ENCODE measurements at places on chromosomes 6 and 20.
A peak's percentile ranks its signal among the peaks of the same experiment; 100 is the strongest.

DNA sequence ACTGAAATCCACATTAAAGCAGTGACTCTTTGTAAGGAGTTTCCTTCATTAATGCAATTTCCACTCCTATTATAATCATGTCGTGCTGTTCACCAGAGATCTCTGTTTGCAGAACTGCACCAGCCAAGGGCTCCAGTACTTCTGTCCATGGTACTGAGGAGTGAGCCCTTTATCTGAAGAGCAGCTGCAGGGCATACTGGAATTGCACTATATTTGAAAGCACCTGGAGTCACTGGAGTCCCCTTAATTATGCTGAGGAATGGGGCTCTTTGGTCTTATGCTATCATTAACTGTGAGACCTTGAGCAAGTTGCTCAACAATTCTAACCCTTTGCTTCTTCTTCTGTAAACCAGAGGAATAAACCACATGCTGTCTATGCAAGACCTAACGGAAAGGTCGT lies 61.7 kb upstream of the NUP153 start:
- DNase-seq = no peak

DNA sequence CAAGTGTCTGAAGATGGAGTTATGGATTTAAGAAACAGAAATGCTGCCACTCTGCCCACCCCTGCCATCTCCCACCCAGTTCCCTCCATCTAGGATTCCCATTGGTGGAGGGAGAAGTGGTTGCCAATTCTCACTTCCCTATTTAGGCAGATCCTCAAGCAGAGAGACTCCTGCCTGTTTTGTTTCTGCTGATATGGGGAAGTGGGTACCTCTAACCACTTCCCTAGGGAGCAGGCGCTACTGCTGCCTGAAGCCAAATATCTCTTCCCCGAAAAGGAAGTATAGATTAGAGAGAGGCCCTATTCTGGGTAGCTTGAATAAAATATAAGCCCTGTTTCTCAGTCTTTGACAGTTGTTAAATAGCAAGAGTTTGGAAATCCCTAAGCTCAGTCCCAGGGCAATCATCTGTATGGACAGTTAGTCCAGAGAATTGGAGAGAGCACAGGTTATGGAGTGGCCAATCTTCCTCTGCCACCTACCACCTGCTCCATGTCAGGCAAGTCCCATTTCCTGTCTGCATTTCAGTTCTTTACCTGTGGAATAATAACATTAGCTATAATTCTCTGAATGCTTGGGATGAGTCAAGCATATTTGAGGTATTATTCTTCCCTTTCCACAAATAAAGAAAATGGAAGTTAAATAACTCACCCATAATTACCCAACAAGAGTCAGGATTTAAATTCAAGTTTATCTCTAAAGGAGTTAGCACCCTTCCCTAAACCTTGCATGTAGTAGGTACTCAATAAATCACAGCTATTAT lies 2.6 kb upstream of the ADGB start:
- no peak for DNase-seq

DNA sequence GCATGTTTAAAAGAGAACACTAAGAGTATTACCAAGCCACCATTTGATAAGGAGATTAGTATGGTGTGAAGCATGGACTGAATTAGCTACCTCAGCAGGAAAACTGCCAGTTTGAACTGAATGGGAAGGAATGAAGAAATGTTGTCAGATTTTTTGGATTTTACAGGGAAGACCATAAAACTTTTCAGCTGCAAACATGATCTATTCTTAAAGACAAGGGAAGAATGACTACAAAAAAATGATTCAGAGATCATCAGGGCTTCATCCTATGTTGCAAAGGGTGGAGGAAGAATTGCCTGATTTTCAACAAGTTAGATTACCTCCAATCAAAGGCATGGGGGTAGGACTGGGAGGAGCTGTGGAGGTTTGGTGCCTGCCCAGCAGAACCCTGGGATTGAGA lies 49.3 kb upstream of the MTRF1L start:
- no peak for DNase-seq

- no peak for DNase-seq
These were observed 204.1 kb downstream of the SIM1 start for GRCh38 chr6:100260584-100260983.

- no peak for DNase-seq
These were observed 406.9 kb upstream of the MAP3K7 start for GRCh38 chr6:90993770-90994169.

DNA sequence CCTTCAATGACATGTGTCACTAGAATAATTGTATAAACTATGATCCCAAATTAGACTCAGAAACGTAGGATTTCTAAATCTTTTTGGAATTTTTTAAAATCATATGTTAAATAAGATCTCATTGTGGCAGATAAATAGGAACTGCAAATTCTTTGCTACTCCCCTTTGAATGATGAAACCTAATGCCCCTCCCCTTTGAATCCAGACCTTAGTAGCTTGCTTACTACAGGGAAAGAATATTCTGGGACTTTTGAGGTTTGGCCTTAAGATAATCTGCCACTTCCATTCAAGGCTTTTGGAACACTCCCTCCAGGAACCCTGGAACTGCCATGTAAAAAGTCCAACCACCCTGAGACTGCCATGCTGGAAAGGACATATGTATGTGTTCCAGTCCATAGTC lies 7.1 kb downstream of the TDP2 start:
- no peak for DNase-seq

GRCh38 chr6:113627480-113627879 lies 229.7 kb upstream of the MARCKS start:
- no peak for DNase-seq

DNA sequence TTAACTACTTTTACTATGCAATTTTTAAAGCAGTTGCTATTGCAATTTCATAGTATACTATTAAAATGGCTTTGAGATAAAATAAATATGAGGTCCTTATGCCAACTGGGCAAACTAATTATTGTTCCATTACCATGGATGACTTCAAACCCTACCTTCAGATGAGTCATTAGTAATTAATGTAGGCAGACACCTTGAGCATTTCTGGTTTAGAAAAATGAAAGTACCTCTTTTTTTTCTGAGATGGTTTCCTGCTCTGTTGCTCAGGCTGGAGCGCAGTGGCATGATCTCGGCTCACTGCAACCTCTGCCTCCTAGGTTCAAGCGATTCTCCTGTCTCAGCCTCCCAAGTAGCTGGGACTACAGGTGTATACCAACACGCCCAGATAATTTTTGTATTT lies 11.9 kb downstream of the ASF1A start:
- DNase-seq = no peak

GRCh38 chr6:699319-699718 lies 6.4 kb upstream of the EXOC2 start:
- DNase-seq = no peak

GRCh38 chr20:62202083-62202395 lies 18.0 kb downstream of the HRH3 start:
- DNase-seq = no peak

GRCh38 chr20:50666709-50667298 lies 24.5 kb downstream of the RIPOR3 start:
- DNase-seq = no peak

- DNase-seq = peak; percentile 34
These were observed 852 bp downstream of the GMNN start for GRCh38 chr6:24775520-24776058.

DNA sequence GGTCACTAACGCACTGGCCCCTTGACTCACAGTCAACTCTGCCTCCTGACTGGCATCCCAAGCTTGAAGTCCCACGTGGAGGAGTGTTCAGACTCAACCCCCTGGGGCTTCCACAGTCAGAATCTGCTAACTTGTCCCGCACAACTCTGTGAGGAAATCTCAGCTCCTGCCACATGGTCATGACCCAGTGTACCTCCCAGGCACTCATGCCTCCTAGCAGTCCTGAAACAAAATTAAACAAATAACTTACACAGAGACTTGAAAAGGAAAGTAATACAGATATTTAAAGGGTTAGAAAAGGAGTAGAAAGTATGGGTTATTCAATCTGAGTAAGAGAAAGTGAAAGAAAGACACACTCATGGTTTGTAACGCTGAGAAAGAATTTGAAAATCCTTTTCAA lies 134.9 kb downstream of the GMDS start:
- DNase-seq = no peak

DNA sequence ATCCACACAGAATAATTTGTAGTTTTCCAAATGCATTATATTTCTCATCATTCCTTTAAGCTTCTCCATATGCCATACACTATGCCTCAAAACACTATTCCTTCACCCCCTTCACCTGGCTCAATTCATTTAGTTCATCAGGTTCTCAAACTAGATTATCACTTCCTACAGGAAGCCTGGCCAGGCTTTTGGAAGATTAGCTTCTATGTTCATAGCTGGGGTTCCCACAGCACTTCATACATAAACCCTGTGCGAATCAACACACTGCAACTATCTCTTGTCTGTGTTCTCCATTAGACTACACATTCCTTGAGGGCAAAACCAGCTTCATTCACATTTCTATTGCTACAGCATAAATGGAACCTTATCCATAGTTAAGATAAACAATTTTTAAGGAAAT lies 40.5 kb upstream of the PLN start:
- DNase-seq = no peak

DNA sequence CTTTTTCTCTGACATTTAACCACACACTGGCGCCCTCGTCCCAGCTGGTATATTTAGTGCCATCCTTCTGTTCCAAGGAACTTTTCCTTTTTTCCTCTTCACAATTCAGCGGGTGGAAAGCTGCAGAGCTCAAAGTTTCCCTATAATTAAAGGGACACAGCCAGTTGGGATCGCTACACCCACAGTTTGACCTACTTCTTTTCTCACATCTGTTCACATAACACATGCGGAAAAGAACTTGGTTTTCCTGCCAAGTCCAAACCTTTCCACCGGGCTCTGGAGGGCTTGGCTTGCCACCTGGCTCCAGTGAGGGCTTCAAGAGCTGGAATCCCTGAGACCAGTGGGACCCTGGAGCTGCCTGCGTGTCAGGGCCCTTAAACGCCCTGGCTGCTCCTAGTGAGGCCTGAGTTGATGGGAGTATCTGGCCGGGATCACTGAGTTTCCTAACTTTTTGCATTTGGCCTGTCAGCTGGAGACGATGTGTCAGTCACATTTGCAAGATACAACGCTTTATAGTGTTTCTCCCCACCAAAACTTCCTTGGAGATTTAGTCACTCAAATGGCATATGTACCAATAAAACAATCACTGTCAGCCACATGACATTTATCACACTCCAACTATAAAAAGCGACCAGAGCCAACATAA lies 176.0 kb downstream of the SASH1 start:
- DNase-seq = no peak

DNA sequence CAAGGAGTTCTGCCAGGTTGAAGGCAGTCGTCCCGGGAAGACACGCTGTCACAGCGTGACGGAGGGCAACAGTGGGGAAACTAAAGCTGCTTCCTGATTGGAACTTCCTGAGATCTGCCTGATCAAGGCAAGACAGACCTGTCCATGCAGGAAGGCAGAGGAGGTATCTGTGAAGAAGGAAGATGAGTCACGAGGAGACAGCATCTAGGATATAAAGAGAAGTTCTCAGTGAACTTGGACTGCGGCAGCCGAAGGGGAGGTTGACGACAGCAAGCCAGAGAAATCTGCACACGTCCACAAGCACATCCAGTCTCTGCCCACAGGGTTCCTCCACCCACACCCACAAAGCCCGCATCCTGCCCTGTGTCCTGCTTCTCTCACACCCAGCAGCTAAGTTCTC lies 38.6 kb downstream of the PREP start:
- no peak for DNase-seq

DNA sequence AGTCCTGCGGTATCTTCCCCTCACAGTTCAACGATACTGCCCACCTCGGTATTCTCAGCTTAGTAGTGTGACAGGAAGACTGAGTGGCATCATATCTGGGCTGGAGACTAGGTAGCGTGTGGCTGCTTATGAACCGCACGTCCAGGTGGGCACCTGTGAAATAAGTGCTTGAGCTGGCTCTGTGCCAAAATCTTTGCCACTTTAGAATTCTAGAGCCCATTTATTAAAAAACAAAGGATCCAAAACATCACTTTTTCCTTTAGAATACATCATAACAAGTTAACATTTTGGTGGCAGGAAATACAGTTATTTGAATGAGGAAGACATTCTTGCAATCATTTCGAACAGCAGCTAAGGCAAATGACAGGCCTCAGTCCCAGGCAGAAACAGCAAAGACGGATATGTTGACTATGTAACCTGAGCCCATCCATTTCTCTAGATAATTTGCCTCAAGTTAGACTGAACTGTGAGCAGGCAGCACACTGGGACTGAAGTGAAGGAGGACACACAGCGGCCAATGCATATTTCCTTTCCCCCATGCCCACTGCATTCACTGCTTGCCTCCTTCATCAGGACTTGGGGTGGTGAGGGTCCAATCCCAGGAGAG lies 136.6 kb downstream of the GMDS start:
- DNase-seq = no peak

- DNase-seq = no peak
These were observed 102.9 kb upstream of the RNF217 start for GRCh38 chr6:124859366-124859765.

GRCh38 chr6:43129434-43130194 lies 41.5 kb upstream of the SRF start:
- peak; percentile 76 for DNase-seq

DNA sequence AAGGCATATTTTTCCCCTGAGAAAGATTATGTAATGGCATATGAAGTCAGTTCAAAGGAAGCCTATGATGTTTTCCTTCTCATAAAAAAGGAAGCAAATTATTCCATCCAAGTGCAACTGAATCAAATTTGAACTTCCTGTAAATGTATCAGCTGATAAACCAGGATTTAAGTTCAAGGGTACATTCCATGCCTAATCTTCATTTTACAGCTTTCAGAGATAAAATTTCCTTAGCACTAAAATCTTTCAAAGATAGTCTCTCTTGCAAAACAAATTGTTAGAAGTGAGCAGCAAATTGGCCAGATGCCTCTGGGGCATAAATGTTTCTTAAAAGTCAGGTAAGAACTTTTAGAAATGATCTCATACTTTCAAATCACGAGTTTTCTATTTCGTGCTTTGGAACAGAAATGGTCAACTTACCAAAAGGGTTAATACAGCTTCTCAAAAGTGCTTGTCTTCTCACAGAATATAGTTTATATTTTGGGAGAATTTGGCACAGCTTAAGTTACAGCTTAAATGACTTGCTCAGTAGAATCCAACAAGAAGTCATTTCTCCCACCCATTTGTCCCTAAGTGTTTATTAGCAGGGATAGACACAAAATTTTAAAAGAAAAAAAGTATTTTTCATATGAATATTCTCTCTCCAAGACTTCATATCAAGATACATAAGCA lies 2.7 kb upstream of the TCF21 start:
- no peak for DNase-seq

GRCh38 chr20:44768256-44768655 lies 22.6 kb downstream of the KCNK15 start:
- no peak for DNase-seq

All from AG08395 (cell line).